ENCODE measurements at places on chromosomes 4 and X.

GRCh38 chrX:48509619-48510018 lies 827 bp downstream of the PORCN start:
- no peak for ATAC-seq

DNA sequence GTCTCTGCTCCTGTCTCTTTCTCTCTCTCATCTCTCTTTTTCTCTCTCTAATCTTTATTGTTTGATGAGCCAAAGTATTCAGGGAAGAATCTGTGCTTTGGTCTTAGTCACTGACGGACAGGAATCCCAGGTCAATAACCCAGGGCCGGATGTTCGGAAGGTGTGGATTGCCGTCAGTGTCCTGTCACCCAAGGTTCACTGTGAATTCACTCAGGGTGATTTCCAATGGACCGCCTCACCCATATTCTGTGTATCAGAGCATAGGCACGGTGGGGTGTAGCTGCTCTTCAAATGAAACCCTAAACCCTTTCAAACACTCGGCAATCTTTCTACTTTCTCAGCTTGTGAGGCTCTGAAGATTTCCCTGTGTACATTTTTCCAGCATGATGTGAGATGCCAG lies 144.6 kb upstream of the GPC4 start:
- ATAC-seq: no peak

DNA sequence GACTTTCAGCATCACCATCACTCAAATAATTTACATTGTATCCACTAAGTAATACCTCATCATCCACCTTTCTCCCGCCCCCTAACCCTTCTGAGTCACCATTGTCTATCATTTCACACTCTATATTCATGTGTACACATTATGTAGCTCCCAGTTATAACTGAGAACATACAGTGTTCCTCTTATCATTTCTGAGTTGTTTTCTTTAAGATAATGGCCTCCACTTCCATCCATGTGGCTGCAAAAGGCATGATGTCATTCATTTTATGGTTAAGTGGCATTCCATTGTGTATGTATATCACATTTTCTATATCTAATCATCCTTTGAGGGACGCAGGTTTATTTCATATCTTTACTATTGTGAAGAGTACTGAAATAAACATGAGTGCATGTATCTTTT lies 14.6 kb upstream of the NDST4 start:
- no peak for ATAC-seq

DNA sequence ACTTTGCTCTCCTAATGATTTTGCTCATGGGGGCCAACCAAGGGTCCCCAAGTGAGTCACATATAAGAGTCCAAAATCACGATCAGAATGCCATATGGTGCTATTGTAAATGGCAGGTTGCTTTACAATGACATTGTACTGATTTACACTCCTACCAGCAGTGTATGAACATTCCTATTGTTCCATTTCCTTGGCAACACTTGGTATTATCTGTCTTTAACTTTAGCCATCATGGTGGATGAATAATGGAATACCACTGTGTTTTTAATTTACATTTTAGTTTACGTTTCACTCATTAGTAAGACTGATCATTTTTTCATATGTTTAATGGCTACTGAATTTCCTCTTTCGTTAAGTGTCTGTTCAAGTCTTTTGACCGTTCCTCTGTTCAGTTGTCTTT lies 96.5 kb downstream of the NYX start:
- ATAC-seq: no peak

DNA sequence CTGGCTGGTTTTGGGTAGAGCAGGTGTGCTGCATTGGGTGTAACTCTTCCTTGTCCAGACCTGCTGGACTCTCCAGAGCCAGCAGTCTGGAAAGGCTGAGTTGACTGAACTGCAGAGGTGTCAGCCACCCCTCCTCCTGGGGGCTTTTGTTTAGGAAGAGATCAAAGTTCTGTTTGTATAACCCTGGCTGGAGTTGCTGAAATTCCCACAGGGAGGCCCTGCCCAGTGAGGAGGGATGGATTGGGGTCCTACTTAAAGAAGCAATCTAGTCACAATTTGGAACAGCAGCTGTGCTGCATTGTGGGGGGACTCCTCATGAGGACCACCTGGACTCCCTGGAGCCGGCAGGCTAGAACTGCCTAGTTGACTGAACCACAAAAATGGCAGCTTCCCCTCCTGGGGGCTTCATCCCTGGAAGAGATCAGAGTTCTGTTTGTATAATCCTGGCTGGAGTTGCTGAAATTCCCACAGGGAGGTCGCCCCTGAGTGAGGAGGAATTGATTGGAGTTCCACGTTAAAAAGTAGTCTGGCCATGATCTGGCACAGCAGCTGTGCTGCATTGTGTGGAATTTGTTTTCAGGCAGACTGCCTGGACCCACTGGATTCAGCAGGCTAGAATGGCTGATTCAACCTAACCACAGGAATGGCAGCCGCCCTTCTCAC lies 264.9 kb upstream of the ZC4H2 start:
- ATAC-seq: no peak

GRCh38 chr4:130703211-130703935 lies 1607.4 kb downstream of the C4orf33 start:
- ATAC-seq: no peak

- no peak for ATAC-seq
Observed at GRCh38 chr4:55214172-55214571, 88.8 kb upstream of the KDR start.

GRCh38 chr4:153074486-153074885 lies 129.8 kb upstream of the TRIM2 start:
- no peak for ATAC-seq

GRCh38 chr4:143178923-143179322 lies 5.8 kb upstream of the USP38 start:
- no peak for ATAC-seq

DNA sequence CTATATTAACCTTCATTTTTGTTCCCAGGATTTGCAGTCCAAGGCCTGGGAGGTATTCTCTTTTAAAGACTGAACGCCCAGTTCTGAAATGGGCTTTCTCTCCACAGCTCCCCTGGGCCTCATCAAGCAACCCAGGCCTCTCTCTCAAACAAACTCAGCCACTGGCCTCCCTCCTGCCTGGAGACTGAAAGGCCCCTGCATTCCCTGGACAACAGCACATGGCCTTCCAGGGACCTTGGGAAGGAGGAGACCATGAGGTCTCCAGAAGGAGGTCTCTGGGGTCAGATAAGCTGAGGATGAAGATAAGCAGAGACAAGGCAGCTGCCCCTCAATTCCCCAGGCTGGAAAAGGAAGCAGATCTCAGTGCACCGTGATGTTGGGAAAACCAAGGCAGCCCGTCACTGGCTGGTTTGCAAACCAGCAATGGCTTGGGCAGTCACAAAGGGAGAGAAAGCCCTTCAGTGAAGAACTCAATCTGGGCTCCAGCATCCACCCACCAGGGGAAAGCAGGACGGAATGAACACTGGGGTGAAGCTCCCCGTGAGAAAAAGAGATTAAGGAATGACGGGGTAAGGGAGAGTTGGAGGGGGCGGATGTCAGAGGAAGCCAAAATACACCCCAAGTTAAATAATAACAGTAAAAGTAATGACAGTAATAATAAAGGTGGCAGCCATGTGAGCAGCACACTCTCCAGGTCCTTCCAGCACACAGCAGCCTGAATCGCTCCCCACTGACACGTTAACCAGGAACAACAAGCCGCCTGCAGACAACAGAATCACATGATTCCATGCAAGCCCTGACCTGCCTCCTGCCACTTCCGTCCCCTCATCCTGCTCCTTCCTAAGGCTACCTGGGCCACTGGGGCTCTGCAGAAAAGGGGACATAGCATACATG lies 22.3 kb downstream of the AMOT start:
- no peak for ATAC-seq

GRCh38 chr4:20847124-20847747 lies 147.0 kb downstream of the PACRGL start:
- ATAC-seq: no peak

DNA sequence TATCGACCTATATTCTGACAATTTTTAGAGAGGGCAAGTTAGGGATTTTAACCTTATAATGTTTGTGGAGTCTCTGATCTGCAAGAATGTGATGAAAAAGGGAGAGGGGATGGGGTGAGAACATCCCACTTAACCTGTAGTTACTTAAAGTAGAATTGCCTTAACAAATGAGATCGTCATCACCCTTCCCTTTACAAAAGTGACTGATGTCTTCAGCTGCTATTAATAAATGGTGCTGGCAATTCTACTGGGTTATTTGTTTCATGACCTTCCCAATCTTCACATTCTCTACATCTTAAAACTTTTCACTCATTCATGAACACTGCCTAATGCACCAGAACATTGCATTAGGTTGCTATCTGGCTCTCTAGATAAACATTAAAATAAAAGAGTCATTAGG lies 873.4 kb upstream of the LCORL start:
- ATAC-seq: no peak

- ATAC-seq: no peak
Observed at GRCh38 chr4:115688961-115689360, 575.5 kb upstream of the NDST4 start.

DNA sequence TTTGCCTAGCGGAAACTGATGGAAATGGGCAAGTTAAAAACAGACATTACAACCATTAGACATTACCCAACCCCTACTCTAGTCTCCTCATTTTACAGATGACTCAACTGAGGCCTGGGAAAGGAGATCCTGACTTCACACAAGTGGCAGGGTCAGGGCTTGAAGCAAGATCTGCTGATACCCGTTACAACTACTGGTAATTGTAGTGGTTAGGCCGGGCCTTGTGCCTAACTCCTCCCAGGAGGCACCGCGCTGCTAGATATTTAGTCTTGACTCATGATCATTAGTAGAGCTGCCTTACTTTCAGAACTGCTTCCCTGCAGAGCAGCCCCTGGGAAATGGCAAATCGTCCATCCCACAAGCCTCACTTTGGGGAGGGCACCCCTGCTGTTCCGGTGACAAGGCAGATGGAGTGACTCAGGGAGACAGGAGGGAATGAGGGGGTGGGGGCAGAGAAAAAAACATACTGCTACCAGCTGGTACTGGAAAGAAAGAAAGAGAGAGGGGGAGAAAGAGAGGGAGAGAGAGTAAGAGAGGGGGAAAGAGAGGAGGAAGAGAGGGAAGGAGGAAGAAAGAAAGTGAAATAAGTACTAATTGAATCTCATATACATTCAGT lies 12.2 kb downstream of the ARHGEF6 start:
- ATAC-seq: peak; percentile 81

DNA sequence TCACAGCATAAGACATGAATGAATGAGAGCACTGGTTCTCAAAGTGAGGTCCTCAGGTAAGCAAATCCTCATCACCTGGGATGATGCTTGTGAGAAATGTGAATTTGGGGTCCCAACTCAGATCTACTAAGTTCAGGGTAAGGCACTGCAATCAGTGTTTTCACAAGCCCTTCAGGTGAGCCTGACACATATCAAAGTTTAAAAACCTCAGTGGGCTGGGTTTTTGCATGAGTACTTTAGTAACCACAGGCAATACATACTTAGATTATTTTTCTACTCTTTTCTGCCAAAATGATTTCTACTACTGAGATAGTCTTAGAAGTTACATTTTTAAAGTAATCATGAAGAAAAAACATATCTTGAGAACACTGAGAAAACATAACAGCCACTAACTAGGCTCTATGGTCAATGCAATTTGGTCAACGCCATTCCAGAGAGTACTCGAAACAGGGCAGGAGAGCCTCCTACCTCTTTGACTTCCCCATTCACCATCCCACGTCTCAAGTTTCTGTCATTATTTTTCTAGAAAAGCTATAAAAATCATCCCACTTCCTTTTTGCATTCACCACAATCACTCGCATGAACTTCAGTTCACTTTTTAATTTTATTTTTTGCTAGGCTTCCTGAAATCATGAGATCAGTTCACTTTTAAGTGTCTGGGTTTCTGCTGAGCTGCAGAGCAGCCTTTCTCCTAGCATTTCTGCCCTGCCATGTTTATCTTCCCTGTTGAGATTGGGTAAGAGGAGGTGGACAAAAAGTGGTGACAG lies 73.8 kb downstream of the MFAP3L start:
- no peak for ATAC-seq

DNA sequence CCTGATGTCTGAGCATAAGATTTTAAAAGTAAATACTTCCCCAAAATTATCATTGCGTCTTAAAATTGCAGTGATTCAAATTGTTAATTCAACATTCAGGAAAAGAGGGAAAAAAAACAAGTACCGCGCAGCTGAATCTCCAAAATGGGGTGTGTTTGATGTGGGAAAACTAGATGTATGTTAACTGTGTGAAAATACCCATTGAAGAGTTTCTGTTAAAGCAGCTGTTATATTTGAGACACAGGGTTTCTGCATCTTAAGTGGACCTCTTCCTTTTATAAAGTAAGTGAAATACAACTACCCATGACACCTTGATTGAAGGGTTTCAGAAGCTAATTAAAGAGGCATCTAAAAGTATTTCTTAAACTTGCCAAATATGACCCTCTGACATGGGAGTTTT lies 1186.1 kb downstream of the NLGN4X start:
- ATAC-seq: no peak

GRCh38 chr4:179624768-179625181 lies 2182.5 kb upstream of the AGA start:
- no peak for ATAC-seq

DNA sequence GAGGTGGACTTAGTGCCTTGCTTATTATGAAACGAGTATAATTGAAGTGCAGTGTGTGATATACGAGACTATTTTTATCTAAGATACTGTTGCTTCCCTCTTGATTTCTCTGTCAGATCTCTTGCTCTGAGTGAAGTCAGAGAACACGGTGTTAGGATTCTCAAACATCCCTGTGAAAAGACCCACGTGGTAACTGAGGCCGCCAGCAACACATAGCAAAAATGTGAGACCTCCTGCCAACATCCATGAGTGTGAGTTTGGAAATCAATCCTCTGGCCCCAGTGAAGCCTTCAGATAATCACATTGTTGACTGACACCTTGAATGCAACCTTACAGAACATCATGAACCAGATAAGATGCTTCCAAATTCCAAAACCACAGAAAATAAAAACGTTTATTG lies 954.4 kb downstream of the FAT4 start:
- ATAC-seq: no peak

- no peak for ATAC-seq
Observed at GRCh38 chr4:140108243-140108642, 45.7 kb downstream of the MAML3 start.

GRCh38 chr4:16603178-16603577 lies 295.3 kb downstream of the LDB2 start:
- ATAC-seq: no peak

DNA sequence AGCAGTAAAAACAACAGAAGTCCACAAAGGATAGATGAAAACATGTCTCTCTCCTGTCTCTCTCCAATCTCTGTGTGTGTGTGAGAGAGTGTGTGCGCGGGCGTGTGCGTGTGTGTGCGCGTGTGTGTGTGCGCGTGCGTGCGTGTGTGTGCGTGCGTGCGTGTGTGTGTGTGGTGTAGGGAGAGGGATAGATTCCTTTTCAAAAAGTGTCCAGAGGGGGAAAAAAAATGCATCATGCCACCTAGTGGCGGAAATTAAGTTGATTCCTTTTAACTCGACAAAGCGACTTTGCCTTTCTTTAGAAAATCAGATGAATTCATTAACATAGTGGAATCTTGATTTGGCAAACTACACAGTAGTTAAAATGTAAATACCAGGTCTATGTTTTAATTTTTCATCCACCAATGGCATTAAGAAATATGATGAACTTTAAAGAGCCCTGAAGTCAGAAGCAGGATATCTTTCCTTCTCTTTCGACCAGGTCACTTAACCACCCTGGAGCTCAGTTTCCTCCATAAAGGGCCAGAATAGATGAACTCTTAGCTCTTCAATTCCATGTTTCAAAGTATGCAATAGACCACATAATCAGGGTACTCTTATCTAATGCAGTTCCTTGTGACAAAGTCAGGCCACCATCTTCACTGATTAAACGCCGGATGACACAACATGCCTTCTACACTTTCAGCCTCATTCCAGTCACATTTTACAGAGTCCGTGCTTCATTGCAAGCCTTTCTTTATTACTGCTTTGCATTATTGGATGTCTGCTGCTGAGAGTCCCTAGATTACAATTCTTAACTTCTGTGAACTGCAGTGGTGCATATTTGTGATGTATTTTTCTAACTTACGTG lies 162.8 kb downstream of the FBXO8 start:
- peak; percentile 60 for ATAC-seq
